ENCODE measurements at places on chromosomes 11 and 22. TPM values are rescaled to one million over a fixed set of nuclear protein-coding genes. Genes with fewer than 3 reads are reported as not detected.

The ELFN2 gene
- 0.72 TPM for total RNA-seq

The PHOX2A gene
- total RNA-seq, result not detected

DNA sequence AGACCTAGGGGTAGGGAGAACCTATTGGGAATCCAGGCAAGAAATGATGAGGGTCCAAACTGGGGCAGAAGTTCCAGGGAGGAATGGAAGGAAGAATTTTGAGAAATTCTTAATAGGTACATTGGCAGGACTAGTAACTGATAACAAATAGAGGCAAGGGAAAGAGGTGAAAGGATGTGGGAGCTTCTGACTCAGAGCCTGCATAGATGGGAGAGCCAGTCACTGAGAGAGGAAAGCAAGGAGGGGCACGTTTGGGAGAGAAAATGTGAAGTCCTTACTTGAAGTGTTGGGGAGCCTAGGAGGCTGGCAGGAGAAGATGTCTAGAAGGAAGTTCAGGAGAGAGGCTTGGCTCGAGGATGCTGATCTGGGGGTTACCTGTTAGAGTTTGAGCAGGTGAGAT, 104.6 kb upstream of the NCAM1 start:
- H3K4me3 ChIP-seq, result no peak overlapping the region
- H3K27me3 ChIP-seq, result no peaks in the 10 kb centered on the region
- no peaks in the 10 kb centered on the region for H3K36me3 ChIP-seq
- no peak overlapping the region for H3K27ac ChIP-seq
- DNase-seq, result no peak
- H3K4me1 ChIP-seq, result no peaks in the 10 kb centered on the region

GRCh38 chr11:42047637-42048555, 588.4 kb upstream of the LRRC4C start:
- H3K36me3 ChIP-seq, result no peaks in the 10 kb centered on the region
- no peak overlapping the region for H3K4me3 ChIP-seq
- no peaks in the 10 kb centered on the region for H3K27me3 ChIP-seq
- no peak overlapping the region for H3K27ac ChIP-seq

DNA sequence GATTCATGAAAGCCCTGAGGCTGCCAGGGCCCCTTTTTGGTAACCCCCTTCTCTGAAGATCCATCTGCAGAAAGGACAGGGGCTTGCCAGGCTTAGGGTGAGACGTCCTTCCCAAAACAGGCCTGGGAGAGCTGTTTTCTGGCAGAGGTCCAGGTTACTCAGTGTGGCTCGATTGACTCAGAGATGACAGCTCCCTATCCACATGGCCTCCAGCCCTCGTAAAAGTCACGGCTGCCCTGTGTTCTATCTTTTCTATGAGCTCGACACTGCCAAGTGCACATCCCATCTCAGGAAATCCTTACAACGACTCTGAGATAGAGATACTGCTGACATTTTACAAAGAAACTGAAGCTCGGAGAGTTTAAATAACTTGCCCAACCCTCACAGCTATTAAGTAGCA, 20.4 kb downstream of the ADAMTS8 start:
- no peak overlapping the region for H3K4me3 ChIP-seq
- H3K36me3 ChIP-seq, result no peaks in the 10 kb centered on the region
- no peak for DNase-seq
- H3K27me3 ChIP-seq, result no peaks in the 10 kb centered on the region
- peaks cover 1% of the 10 kb centered on the region for H3K4me1 ChIP-seq

DNA sequence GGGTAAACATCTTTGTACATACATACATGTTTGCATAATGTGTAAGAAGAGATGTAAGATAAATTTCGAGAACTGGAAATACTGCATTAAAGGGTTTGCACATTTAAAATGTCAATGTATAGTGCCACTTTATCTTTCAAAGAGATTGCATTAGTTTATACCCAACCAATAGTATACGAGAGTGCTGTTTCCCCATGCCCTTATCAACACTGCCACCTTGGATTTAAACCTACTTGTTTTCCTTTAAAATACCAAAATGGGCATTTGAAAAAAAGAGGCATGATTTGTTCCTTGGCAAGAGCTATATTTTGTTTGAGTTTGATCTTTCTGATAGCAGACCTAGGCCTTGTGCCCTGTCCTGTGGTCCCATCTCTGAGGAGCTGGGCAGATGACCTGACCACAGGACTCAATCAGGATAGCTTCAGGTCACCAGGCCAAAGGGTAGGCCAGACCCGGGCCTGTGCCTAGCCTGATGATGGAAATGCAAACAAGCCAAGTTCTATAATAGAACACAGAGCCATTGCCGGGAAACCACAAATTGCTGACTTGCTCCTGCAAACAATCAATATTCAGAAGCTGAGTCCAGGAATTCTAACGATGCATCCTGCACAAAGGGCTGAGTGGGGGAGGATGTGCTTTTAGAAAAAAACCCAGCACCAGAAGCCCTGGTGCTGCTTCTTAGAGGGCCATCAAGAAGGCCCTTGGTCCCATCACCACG, 16.9 kb upstream of the ALG8 start:
- no peaks in the 10 kb centered on the region for H3K36me3 ChIP-seq
- H3K4me1 ChIP-seq, result no peaks in the 10 kb centered on the region
- H3K4me3 ChIP-seq, result no peak overlapping the region
- DNase-seq, result no peak
- no peaks in the 10 kb centered on the region for H3K27me3 ChIP-seq

GRCh38 chr11:11748706-11749365, 92.9 kb upstream of the USP47 start:
- no peaks in the 10 kb centered on the region for H3K4me1 ChIP-seq
- no peaks in the 10 kb centered on the region for H3K36me3 ChIP-seq
- no peaks in the 10 kb centered on the region for H3K27me3 ChIP-seq
- no peak overlapping the region for H3K4me3 ChIP-seq
- no peak for DNase-seq
- no peak overlapping the region for H3K27ac ChIP-seq
